Activated T-cell treated with anti-CD3 and anti-CD28 coated beads, Interleukin-2, amount 50 U/mL, for 48 hours (primary cell): ENCODE measurements at places on chromosomes 1 and 21.
A peak's percentile ranks its signal among the peaks of the same experiment; 100 is the strongest.

GRCh38 chr1:62362926-62363325, 43.7 kb upstream of the KANK4 start:
- no peak for DNase-seq

DNA sequence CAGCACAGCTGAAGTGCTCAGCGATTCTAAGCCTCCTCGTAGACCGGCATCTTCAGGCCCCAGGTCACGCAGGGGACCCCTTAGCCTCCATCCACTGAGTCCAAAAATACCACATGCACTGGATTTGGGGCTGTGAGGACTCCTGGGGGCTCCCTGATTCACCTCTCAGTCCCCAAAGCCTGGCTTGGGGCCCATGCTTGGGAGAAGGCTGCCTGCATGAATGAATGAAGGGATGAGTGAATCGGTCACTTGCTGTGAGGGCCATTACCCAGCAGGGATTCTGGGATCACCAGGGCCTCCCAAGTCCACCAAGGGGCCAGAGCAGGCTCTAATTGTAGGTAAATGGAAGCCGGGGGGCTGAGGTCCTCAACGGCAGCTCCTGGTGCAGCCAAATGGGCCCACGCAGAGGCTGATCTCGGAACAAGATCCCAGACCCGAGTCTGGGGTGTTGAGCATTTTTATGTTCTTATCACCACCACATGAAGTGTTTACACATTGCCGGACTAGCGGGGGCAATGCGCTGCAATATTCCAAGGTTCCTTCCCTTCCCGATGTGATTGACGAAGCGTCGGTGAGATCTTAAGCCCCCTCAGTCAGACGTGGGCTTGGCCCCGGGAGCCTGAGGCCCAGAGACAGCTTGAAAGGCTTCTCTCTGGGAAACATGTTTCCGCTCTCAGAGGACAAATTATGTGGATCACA, 13.6 kb upstream of the ARHGEF16 start:
- no peak for DNase-seq

DNA sequence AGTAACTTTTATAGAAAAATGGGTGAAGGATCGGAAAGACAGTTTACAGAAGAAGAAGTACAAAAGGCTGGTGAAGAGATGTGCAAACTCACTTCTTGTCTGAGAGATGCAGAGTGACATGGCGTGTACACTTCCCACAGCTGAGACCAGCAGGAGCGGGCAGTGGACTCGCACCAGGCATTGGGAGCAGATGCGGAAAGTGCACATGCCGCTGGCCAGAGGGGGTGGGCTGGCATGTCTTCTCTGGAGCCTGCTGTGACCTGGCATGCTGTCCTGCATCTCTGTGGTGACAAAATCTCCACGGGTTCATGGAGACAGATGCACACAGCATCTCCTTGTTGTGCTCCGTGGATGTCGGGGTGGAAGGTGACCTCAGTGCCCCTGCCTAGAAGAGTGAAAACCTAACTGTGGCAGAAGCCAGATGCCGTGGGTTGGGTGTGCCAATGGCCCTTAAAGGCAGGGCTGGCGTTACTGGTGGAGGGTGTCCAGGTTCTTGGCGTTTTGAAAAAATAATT, 128.6 kb upstream of the COL6A1 start:
- no peak for DNase-seq

DNA sequence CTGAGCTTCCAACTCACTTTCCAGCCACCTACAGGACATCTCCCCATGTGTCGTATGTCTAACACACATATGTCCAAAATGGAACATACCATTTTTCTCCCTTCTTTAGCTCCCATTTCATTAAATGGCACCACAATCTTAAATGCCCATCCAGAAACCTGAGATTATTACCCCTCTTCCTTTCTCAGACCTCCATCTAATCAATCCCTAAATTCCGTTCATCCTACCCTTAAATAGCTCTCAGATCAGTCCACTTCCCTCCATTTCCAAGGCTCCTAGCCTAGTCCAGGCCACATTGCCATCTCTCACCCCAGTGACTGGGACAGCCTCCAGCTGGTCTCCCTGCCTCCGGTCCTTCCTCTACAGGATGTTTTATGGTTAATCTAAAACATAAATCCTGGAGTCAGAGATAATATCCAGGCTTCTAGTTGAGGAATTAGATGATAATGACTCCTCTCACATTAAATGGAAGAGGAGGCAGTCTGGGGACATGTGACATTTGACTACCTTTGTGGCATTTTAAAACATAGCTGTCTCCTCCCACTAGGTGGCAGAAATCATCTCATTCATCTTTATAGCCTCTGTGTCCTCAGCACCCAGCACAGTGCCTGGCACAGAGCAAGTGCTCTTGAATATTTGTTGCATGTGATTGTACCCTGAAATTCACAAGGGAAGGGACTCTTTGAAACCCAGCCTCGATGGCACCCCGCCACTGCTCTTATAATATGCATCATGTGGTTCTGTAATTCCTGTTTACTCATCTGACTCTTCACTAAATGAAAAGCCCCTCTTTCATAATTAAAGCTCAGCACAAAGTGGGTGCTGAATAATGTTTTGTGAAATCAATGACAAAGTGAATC, 102.3 kb downstream of the TMEM53 start:
- DNase-seq: peak; percentile 24

DNA sequence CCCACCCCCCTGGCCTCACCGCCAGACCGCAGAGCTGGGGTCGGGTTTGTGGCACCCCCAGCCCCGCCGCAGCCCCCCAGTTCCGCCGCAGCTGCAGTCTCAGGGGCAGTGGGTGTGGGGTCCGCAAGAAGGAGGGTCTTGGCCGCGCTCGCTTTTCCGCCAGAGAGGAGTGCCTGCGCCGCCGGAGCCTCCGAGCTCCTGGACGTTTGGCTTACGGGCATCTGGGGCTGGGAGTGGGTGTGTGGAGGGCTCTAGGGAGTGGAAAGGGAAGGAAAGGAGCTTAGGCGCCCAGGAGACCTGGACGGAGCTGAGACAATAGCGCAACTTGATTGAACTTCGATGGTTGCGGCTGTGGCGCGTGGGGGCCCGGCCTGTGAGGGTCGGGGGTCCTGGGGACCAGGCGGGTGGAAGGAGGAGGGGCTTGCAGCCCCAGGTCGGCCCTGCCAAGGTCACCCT, 88.8 kb upstream of the IPO9 start:
- DNase-seq: no peak

DNA sequence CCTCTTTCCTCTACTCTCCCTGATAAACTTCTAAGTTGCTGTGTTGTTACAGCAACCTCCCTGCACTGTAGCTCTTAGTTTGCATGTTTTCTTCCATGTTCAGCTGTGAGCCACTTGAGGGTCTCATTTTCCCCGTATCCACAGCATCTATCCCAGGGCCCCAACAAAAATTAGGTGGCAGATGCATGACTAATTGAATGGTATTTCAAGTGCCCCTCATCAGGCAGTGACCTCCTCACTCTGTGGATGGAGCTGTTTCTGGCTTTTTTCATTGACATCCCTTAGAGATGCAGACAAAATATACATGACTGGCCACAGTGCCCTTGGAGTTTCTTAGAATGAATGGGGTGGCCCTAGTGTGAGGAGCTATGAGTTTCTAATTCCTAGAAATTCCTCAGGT, 3.4 kb downstream of the CASQ2 start:
- no peak for DNase-seq

DNA sequence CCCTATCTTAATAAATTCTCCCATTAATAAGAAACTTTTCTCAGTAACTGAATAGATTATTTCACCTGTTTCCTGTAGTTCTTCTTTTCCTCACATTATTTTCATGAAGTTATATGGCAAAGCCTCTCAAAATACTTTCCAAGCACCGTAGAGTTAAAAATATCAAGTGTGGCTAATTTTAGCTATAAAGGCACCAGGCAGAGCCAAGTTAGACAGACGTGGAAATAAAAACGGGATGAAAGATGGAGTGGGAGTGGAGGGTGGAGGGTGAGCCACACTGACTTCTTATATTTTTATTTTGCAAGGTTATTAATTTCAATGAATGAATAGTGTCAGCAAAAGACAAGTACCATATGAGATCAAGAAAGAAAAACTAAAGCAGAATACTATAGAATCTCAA, 71.7 kb downstream of the ENAH start:
- no peak for DNase-seq

DNA sequence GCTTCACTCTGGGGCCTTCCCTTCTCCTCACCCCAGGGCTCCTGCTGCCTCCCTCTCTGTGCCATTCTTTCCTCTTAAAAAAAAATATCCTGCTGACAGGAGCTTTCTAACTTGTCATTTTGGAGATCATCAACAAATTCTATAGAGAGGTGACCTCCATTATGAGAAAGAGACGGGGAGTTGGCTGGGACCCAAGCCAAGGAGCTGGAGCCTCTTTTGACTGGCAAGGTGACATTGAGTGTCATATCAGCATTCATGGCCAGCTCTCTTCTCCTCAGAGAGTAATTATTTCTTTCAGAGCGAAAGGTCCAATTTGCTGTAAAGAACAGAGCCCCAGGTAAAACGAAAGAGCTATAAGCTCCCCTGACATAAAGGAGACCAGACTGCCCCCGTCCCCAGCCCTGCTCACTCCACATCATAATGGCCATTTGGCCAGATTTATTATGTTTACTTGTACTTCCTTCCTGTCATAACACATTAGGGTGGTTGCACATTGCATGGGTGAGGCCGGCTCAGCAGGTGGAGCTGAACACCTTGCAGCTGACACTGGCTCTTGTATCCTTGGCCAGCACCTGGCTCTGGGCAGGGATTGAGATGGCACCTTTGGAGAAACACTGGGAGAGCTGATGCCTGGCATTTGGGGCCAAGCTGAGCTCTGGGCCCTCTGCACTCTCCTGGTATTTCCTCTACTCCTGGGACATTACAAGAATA, 404.0 kb upstream of the VAMP3 start:
- DNase-seq: no peak

DNA sequence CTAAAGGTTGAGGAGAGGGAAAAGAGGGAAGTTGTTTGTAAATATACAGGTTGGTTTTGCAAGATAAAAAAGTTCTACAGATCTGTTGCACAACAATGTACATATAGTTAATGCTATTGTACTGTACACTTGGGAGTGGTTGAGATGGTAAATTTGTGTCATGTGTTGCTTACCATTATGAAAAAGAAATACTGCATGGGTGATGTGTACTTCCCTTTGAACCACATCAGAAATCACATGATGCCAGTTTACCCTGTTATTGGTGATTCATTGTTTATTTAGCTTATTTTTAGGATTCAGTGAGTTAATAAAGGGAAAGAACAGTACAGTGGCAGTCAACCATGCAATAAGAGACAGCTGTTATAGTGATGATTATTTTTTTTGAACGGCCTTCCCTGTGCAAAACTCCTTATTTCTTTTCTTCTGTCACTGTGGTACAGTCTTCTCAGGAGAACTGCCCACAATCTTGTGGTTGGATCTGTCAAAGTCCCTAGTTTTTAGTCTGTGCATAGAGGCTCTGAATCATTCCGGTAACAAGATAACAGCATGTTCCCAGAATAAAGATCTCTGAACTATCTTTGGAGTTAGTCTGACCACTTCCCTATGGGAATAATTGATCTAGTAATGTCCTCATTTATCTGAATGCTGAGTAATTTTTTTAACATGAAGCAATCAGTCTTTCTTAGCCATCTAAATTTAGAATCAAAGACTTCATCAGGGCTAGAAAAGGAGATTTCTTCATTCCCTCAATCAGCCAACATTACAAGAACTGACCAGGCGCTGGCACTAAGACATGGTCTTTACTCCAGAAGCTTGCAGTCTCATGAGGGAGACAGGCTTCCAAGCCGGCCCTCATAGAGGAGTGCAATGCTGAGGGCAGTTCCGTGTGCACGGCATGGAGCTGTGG, 84.2 kb downstream of the SH3GLB1 start:
- no peak for DNase-seq

GRCh38 chr21:27565364-27565763, 598.5 kb upstream of the ADAMTS5 start:
- no peak for DNase-seq

GRCh38 chr21:34367320-34367935, 3.6 kb downstream of the KCNE2 start:
- DNase-seq: peak; percentile 33

GRCh38 chr1:59856725-59857338, 42.1 kb downstream of the HOOK1 start:
- DNase-seq: no peak

GRCh38 chr1:236421850-236422516, 27.9 kb downstream of the EDARADD start:
- DNase-seq: peak; percentile 10

DNA sequence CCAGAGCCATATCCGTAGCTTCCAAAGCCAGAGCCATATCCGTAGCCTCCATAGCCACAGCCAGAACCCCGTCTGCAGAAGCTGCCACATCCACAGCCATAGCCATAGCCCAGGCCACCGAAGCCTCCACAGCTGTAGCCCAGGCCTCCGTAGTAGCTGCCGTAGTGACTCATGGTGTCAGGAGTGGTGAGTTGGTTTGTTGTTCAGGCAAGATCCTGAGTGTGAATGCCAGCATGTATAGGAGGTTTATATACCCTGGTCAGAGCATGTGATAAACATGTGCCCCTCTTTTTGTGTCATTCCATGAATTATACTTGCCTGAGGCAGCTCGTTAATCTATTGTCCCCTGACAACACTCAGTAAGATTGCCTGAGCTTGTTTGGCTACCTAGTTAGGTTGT, at the start of gene KRTAP19-1:
KRTAP19-1 (minus strand) TSS at position 223 of the 400 bp plus-strand sequence; CDS start at position 173, 50 bp downstream.
- no peak for DNase-seq

GRCh38 chr1:162421258-162422164, 9.6 kb upstream of the SH2D1B start:
- no peak for DNase-seq

- DNase-seq: no peak
Measured at GRCh38 chr1:7749126-7749525, 22.0 kb upstream of the VAMP3 start.

GRCh38 chr1:241717975-241718374, 65.9 kb downstream of the WDR64 start:
- no peak for DNase-seq

DNA sequence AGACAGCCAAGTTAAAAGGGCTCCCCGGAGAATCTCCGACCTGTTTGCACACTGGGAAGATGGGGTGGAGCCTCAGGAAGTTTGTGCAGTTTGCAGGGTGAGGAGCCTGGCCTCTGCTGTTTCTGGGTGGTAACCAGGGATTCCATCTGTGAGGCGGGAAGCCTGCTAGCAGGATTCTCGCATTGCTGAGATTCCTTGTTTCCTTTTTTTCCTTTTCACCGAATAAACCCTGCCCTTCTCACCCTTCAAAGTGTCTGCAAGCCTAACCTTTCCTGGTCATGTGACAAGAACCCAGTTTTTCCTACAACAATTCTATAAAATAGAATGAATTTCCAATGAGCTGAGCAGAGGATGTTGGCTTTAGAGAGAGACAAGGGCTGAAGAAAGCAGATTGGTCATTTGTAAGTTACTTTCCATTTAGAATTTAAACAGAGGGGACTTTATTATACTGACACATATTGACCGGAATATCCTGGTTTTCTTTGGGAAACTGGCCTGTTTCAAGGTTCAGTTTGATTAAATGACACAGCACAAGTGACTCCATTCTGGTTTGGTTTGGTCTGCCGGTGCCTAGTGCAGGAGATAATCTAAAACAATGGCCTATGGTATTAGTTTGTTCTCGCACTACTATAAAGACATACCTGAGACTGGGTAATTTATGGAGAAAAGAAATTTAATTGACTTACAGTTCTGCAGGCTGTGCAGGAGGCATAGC, 48.7 kb upstream of the DNAH14 start:
- DNase-seq: no peak

- DNase-seq: no peak
Measured at GRCh38 chr1:35592991-35593769, 20.1 kb downstream of the TFAP2E start.

GRCh38 chr1:230230273-230230672, 163.2 kb downstream of the GALNT2 start:
- DNase-seq: no peak
